ENCODE measurements at places on chromosomes 4 and X.
A peak's percentile ranks its signal among the peaks of the same experiment; 100 is the strongest.

DNA sequence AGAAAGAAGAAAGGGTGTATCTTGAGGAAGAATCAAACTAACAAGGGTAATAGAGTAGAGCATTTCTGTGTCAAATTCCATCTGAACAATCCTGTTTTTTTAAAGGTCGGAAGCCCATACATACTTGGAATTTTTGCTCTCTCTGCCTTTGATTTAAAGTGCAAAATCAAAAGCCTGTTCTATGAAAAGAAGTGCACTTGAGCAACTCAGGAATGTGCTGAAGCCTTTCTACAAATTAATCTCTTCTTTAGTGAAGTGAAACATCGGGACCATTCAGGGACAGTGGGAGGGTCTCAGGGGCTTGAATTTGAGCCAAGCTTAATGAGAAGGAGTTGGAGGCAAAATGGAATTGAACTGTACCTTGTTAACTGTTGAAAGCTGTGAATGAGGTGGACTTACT, 1008.5 kb upstream of the LCORL start:
- peak; percentile 7 for DNase-seq

GRCh38 chr4:2079926-2080325, 20.8 kb downstream of the NAT8L start:
- no peak for DNase-seq

GRCh38 chr4:5845035-5845905, 47.6 kb downstream of the CRMP1 start:
- no peak for DNase-seq

DNA sequence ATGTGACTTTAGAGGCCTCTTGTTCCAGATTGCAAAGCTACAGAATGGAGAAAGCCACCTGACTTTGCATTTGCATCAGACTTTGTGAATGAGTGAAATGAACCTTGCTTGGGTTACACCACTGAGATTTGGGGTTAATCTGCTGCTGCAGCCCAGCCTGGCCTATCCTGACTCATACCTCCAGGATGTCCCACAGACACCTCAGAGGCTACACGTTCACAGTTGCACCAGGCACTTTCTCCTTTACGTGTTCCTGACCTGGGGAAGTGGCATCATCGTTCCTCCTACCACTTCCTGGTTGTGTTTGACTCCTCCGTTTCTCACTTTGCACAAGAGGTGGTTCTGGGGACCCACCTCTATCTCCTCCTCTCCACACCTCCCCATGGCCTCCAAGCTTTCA, 9.2 kb upstream of the SORCS2 start:
- no peak for DNase-seq

DNA sequence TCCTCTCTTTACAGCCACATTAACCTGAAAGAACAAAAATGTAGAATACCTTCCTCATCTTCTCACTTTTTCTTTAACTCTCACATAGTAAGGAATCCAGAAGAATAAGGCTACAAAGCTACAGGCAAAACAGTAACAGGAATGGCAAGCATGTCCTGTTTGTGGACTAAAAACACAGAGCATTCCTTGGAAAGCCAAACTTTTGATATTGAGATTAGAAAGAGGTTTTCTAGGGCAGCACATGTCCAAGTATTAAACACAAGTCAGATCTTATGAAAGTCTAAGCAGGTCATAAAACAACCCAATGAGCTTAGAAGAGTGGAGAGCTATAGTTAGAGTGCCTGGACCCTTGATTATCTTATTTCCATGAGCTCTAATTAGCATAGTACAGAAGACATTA, 58.2 kb upstream of the FAM9C start:
- peak; percentile 39 for DNase-seq

GRCh38 chr4:40651280-40651679, 21.6 kb upstream of the RBM47 start:
- no peak for DNase-seq

DNA sequence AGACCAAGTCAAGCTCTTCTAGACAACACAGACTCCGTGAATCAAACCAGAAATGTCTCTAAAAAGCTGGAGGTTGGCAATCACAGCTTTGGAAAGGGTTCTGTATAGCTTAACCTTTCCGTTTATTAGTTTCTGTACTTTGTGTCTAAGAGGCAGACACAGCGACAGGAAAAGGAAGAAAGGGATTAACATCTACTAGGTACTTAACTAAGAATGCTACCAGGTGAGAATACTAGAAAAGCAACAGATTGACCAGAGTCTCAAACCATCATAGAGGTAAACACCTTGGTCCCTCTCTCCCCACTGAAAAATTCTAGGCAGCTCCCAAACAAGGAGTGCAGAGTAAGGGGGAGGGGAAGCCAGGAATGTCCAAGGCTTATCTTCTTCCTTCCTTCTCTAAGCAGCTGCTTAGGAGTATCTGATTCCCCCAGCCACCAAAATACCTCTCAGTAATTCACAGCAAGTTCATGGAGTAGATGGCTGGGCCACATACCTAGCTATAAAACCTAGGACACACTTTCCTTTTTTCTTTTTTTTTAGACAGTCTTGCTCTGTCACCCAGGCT, 80.8 kb downstream of the APBB2 start:
- DNase-seq = no peak

- DNase-seq = peak; percentile 55
Measured at GRCh38 chr4:184503869-184504300, 29.5 kb upstream of the IRF2 start.

- DNase-seq = no peak
Measured at GRCh38 chrX:574251-574650, 56.3 kb upstream of the SHOX start.

GRCh38 chr4:93617606-93618005, 210.9 kb upstream of the ATOH1 start:
- no peak for DNase-seq

GRCh38 chr4:26069218-26069617, 155.2 kb downstream of the SMIM20 start:
- peak; percentile 36 for DNase-seq

DNA sequence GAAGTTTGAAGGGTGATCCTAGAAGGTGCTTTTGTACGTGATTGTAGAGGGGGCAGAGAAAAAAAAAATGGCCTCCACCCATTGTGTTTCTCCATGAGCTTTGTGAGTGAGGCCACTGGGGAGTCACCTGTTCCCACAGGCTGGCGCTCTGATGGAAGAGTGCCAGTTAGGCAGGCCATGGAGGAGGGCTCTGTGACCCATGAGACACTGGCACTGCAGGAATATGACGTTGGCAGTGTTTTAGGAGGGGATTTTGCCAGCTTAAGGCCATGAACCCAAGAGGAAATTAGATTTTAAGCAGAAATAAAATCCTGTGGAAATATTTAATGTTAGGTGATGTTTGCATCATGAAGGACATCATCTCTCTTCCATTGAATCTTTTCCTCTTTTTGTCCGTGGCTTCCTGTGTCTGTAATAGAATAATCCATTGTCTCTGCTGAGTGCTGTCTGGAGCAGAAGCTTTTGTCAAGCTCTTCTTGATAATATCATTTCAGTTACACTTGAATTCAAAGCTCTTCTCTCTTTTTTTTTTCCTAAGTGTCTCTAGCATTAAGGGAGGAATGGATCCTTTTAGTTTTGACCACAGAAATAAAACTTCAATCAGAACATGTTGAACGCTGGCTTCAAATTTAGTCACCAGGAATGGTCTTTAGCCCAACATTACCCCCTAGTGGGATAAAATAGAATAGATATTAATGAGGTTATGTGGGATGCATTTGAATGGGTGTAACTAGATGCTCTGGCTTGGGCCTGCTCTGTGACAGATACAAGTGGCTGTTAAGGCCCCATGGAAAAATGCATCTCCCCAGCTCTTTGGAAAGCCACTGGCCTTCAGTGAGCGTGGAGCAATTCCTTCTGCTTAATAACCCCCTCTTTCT, 41.0 kb upstream of the UCP1 start:
- peak; percentile 56 for DNase-seq

DNA sequence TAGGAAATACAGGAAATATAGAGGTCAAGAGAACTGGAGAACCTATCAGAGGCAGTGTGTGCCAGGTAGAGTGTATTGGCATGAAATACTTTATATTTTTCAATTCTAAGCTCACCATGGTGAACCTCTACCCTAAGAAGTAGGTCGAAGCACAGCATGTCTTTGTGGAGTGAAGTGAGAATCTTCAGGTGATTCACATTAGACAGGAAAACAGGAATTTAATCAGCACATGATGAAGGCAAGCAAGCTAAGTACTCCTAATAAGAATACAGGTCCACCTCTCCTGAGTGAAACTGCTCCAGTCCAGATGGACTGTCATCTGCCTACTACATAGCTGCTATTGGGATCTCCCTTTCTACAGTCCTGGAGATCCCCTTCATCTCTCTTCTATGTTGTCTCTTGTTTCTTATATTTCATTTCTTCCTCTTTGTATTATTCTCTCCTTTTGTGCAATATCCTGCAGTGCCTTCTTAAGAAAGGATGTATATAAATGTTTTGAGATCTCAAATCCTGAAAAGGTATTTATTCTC, 159.0 kb downstream of the LRBA start:
- DNase-seq = no peak

- no peak for DNase-seq
Measured at GRCh38 chrX:106484233-106484632, 127.5 kb upstream of the RADX start.

DNA sequence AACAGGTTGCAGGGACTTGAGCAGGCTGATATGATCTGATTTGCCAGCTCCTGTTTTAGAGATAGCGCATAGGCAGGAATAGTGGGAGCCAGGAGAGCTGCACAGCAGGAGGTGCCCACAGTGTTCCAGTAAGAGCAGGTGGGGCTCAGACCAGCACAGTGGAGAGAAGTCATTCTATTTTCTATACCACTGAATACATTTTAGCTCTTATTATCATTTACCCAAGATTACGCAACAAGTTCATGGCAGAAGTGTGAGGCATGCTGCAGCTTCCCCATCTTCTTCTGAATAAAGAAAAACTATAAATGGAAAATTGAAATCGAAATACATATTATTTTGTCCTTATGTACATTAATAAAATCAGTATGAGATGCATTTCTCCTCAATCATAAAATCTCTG, 114.7 kb upstream of the EDNRA start:
- DNase-seq = no peak

DNA sequence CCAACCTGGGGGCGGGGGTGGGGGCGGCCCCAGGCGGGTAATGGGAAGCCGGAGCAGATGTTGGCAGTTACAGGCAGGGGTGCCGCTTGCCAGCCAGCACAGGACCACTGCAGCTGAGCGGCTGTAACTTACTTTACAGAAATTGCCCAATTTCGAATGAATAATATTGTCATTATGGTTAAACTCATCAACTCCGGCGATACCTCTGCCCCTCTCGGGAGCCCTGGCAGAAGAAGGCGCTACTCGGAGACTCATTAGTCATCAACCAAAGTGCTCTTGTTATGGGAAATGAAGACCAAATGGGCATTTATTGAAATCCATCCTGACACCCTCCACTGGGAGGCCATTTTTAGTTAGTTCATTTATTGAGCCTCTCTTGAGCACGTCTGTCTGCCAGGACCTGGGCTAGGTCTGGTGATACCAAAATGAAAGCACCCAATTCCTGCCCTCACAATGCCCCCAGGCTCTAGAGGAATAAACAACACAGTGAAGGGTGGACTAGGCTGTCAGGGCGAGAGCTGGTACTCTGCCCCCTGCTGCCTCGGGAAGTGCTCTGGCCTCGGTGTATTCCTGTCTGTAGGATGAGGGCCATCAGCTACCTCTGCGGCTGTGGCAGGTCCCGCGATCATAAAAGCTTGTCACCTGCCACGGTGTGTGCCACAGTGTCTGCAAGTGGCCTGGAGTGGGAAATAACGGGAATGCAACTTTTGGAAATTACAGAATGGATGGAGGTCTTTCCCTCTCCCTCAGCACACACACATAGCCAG, 159.1 kb upstream of the PSAPL1 start:
- no peak for DNase-seq

DNA sequence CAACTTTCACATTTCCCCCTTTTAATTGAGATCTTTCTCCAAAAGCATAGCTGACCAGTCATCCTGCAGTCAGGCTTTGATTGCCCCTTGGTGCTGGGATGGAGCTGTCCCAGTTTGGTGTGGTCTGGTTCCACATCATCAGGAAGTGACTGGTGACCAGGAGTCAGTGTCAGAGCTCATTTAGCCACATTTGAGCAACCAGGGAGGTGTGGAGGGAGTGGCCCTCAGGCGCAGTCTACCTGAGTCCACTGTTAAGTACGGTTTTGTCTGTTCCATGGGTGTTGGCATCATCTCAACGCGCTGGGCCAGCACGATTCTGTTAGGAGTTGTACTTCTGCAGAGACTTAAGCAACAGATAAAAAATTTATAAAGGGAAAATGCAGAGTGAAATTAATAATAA, 52.6 kb downstream of the RGS12 start:
- DNase-seq = no peak

GRCh38 chrX:110167952-110168451, 149.9 kb downstream of the AMMECR1 start:
- peak; percentile 38 for DNase-seq

GRCh38 chr4:151313306-151314009, 11.9 kb downstream of the SH3D19 start:
- no peak for DNase-seq

DNA sequence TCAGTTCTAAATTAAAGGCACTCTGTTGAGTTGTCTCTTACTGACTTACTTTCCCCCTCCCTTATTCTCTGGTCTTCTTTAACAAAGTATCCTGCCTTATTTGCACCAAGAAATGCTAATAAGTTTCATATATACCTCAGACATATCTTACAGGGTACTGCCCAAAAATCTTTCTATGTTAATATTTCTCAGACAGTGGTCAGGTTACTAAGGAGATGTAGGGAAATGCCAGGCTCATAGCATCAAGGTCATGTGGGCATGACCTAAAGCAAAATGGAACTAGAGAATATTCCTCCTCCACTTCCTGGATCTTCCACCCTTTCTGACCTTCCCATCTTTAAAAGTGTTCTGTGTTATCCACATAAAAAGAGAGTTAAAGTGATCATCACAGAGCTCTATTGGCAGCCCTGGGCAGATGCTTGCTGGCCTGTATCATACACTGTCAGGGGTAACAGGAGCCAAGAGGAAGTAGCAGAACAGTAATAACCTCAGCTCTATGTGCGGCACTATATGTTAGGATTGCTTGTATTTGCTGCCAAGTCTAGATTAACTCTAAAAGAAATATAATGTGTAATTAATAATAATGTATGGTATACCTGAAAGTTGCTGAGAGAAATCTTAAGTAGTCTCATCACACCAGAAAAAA, 74.3 kb downstream of the IQCM start:
- no peak for DNase-seq

DNA sequence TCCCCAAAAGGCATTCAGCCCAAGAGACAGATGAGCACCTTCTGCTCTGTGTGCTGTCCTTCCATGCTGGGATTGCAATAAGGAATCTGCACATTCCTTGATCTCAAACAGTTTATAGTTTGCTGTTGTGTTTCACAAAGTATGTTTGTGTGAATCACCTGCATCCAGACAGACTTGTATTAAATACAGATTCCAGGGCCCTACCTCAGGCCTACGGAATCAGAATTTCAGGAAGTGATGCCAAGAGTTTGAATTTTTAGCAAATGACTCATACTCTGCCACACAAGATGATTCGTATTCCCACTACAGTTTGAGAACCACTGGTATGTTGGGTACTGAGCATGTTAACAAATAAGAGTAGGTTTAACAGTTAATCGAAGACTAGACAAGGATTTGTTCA, 7.0 kb downstream of the VAMP7 start:
- DNase-seq = peak; percentile 80

DNA sequence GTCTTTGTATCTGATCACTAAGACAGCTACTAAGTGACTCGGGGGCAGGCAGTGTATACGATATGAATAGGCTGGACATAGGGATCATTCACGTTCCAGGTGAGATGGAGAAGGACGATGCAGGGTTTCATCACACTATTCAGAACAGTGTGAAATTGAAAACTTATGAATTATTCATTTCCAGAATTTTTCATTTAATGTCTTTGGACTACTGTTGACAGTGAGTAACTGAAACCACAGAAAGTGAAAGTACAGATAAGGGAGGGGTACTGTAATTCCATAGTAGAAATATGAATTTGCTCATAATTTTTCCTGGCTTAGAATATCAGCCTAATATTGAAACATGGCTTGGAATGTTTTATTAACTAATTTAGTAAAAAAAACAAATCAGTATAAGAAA, 24.4 kb downstream of the TMEM144 start:
- no peak for DNase-seq
